NCI-H1048 (cell line): ENCODE measurements at places on chromosomes 4 and X.

GRCh38 chrX:87392369-87392768, 125.2 kb upstream of the KLHL4 start:
- no peak for DNase-seq

GRCh38 chr4:88283661-88284438, 511 bp downstream of the PPM1K start:
- DNase-seq: no peak

DNA sequence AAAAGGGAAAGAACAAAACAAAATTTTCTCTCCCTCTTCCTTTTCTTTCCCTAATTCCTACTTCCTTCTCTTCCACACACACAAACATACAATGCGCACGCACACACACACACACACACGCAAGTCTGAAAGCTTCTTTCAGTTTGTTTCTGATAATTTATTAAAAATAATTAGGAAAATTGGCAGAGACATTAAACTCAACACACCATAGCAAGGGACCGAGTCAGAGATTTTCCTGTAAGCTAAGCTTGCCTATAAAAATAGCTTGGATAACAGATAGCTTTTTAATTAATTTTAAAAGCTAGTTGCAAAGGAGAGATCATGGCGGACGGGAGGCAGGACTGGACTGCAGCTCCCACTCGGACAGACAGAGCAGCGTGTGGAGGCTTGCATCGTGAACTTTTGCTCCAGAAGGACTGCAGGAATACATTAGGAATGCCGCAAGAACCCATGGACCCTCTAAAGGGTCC, 92.6 kb upstream of the MAPK10 start:
- no peak for DNase-seq

DNA sequence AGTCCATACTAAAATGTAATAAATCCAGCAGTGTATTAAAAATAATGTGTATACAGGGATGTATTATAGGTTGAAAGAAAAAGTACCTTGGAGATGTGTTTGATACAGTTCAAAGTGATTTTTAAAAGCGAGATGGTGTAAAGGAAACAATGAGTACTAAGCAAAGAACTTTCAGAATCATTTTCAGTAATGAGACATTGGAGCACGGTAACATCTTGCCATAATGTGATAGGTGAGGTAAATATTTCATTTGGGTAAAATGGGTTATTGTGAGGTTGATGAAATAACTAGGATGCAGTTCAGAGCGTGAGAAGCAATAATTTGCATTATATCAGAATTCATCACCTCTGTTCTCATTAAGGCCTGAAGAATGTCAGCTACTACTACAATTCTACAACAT, 25.9 kb downstream of the EIF2S3 start:
- no peak for DNase-seq

DNA sequence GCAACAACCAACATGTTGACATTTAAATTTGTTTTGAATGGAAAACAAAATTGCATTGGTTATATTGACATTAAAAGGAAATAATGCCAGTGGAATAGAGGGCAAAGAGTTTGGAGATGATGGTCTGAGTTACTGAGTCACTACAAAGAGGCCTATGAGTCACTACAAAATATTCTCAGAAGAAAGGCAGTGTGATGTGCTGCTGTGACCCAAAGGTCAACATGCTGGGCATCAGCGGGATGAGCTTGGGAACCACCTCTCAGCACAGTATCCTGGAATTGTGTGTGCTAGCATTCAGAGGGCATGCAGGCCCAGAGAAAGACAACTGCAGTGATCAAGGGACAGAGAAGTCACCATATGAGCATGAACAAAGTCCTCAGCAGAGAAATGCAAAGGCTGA, 2.8 kb downstream of the CMC4 start:
- no peak for DNase-seq

GRCh38 chrX:124388562-124388961, 42.2 kb downstream of the SH2D1A start:
- DNase-seq: peak; percentile 11

GRCh38 chr4:152009983-152010709, 249.3 kb upstream of the GATB start:
- no peak for DNase-seq

GRCh38 chr4:176320340-176320975, 692 bp downstream of the SPCS3 start:
- DNase-seq: peak; percentile 28

DNA sequence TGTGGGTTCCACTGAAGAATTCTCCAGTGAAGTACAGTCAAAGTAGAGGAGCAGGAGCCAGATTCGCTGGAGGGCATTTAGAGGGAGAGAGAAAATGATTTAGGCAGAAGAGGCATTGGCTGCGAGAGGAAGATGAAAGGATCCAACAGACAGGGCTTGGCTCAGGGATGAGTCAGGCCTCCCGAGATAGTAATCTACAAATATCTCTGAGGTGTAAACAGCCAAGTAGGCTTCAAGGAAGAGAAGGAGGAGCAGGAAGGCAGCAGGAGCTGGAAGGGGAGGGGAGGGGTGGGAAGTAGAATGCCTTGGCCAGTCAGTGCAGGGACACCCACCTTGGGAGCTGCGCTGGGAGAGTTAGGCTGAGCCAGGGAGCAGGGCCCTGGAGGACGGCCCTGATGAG, 55.5 kb downstream of the PJA1 start:
- no peak for DNase-seq

- no peak for DNase-seq
These were observed 272.4 kb upstream of the VCX start for GRCh38 chrX:7570432-7571029.

DNA sequence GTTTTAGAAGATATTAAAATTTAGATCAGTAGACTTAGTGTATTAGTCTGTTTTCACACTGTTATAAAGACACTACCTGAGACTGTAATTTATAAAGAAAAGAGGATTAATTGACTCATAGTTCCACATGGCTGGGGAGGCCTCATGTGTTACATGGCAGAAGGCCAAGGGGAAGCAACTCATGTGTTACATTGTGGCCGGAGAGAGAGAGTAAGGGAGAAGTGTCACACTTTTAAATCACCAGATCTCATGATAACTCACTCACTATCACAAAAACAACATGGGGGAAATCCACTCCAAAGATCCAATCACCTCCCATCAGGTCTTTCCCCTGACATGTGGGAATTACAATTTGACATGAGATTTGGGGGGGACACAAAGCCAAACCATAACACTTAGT, 1159.7 kb upstream of the PCDH7 start:
- no peak for DNase-seq

DNA sequence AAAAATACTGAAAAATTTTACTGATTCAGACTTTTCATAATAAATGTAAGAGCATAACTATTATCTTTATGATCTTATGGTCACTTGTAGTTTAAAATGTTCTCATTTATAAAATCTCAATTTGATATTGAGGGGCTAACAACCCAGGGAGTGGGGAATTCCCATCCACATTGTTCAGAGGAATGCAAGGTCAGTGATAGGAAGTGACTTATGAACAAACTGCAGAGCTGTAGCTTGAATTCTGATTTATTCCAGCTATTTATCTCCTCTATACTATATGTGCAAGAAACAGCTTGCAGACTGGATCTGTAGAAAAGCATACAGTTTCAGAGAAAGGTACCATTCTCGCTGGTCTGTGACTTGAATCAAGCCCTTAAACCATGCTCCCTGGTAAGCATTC, 61.6 kb downstream of the SEC24D start:
- no peak for DNase-seq

- DNase-seq: no peak
These were observed 63.1 kb upstream of the NDP start for GRCh38 chrX:44036336-44036735.

DNA sequence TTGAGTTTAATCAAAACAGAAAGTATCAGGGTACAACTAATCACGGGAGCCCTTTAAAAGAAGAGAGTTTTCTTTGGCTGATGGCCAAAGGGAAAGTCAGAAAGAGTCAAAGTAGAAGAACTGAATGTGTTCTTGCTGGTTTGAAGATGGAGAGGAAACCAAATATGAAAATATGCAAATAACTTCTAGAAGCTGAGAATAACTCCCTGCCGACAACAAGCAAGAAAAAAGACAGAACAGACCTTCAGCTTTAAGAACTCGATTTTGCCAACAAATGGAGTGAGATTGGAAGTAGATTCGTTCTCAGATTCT, 903.8 kb downstream of the STIM2 start:
- DNase-seq: no peak

GRCh38 chr4:116357758-116358157, 727.6 kb downstream of the TRAM1L1 start:
- no peak for DNase-seq

DNA sequence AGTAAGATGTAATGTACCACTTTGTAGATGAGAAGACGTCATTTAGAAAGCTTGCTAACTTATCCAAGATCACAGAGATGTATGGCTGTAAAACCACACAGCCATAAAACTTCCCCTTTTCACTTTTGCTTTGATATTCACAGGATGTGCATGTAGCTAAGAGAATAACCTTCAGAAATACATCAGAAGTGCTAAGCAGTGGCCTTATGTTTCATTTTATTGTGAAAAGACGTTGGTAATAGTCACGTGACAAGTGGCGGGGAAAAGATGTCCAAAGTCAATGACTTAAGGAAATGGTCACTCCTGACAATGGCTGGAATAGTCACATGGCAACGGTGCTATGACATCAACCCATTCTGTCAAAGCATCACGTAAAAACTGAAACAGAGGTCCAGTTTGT, 12.9 kb upstream of the WDR17 start:
- DNase-seq: no peak

GRCh38 chr4:168593399-168593798, 96.5 kb downstream of the PALLD start:
- no peak for DNase-seq

GRCh38 chrX:39361736-39362135, 560.5 kb downstream of the MID1IP1 start:
- DNase-seq: no peak

DNA sequence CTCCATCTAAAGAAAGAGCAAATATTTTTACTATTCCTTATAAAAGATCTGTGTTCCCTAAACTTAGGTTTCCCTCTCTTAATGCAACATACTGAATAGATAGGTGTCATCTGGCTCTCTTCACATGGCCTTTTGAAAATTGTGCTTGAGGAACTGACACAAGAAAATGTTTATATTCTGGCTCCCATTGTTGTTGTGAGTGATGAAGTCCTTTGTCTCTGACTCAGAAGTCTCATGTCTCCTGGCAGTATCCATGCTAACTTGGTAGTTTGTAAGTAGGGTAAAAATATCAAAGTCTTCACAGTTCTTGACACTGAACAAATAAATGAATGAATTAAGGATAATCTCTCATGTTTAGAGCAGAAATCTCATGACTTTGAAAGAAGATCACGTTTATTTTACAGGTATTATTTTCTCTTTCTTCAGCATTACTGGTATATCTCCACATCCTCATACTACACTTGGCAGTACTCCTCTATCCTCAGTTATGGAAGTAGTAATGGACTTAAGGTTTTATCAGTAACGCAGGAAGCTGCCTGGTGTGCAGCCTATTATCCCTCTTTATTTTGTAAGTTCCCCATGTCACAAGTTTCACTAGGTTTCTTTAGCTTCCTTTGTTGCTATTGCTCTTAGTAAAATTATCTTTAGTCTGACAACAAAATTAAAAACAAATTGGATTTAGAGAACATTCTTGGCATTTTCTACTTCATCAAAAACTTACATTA, 14.2 kb upstream of the PABPC4L start:
- no peak for DNase-seq

DNA sequence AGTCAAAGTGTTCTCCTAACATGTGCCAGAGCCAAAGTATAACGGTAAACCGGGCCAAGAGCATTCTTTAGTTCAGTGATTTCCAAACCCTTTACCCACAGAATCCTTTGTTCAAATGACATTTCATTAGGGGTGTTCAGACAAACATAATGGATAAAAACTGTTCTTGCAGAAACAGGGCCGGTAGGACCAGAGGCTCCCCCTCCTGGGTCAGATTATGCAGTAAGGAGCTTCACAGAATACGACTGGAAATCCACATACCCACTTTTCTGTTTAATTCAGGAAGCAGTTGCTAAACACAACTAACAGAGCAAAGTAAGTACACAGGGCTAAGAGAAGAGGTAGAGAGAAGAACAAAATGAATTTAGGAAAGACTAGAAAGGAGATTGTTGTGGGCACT, 46.6 kb upstream of the TMEM184C start:
- no peak for DNase-seq

DNA sequence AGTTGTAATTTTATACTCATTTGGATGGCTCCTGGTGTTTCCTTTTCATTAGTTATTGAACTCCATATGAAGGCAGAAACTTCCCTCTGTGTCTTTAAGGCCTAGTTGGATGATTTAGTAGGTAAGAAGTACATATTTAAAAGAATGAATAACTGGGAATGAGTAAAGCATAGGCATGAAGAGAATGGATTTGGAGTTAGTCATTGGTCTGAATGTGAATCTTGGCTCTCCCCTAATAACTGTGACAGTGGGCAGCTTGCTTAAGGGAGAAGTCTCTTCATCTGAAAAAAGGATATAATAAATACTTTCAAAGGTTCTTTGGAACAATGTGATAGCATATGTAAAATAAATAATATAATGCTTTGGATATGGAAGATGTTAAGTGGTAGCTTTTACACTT, 13.2 kb downstream of the SNX25 start:
- no peak for DNase-seq

DNA sequence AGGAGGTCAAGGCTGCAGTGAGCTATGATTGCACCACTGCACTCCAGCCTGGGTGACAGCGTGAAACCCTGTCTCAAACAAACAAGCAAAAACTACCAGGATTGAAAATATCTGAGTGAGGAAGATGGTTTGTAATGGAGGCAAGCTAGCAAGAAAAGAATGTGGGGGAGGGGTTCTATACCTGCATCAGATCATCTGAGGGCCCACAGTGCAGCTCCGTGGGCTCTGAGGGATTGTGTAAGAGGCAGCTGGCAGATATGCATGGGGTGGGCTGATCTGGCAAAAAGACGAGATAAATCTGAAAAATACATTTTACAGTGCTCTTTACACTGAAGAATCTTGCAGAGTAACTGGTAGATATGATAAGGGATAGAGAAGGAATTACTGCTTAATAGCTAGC, 28.9 kb upstream of the CHRNA9 start:
- DNase-seq: no peak

- DNase-seq: no peak
These were observed 3.5 kb downstream of the SH3KBP1 start for GRCh38 chrX:19883878-19884277.

DNA sequence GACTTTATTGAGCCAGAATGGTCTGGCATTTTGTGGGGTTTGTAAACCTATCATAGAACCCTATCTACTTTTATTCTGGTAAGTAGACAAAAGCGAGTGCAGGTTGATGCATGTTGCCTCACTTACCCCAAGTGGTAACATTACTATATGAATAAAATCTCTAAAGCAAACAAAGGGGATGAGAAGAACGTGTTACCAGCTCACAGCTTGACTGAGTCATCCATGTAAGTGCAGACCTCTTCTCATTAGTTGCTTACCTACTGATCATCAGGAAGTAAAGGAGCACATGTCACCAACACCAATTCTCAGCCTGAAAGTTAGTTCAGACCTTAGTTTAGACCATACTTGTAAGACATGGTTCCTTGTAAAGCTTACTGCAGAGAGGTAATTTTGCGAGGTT, 1328.3 kb downstream of the C4orf33 start:
- no peak for DNase-seq

DNA sequence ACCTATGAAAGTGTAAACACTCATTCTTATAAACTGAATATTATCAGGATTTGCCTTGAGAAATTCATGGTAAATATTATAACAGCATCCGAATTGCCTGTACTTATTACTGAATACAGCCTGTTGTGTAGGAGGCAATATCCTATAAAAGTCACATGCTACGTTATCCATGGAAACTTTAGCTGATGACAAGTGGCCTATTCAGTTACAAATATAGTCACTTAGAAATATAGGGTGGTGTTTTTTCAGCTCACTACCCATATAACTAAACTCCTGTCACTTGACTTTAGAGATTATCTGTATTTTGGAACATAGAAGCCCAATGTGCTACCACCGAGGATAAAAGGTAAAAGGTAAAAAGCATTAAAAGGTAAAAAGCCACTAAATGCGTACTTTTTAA, 493.4 kb downstream of the INPP4B start:
- no peak for DNase-seq
